ENCODE measurements at places on chromosomes 4 and X. TPM values are rescaled to one million over a fixed set of nuclear protein-coding genes. Genes with fewer than 3 reads are reported as not detected.

GRCh38 chr4:136573460-136573859 lies 958.8 kb downstream of the PCDH18 start:
- H3K36me3 ChIP-seq, result no peaks in the 10 kb centered on the region
- no peaks in the 10 kb centered on the region for H3K4me1 ChIP-seq
- H3K27ac ChIP-seq, result no peak overlapping the region
- no peaks in the 10 kb centered on the region for H3K27me3 ChIP-seq
- H3K4me3 ChIP-seq, result no peak overlapping the region

Gene STK32B
- total RNA-seq, result not detected

GRCh38 chr4:13627606-13628311 lies at the start of gene BOD1L1:
Gene BOD1L1 (minus strand): TSS chr4:13627725. CDS start chr4:13627587, 138 bp downstream.
- no peaks in the 10 kb centered on the region for H3K36me3 ChIP-seq
- peak; percentile 89 for DNase-seq
- peak within 1 kb of the TSS; percentile 80 for H3K4me3 ChIP-seq

GRCh38 chr4:158003212-158003611 lies 169.6 kb downstream of the GASK1B start:
- DNase-seq, result no peak
- H3K27ac ChIP-seq, result no peak overlapping the region
- no peaks in the 10 kb centered on the region for H3K4me1 ChIP-seq
- H3K27me3 ChIP-seq, result peaks cover 8% of the 10 kb centered on the region
- no peaks in the 10 kb centered on the region for H3K36me3 ChIP-seq

DNA sequence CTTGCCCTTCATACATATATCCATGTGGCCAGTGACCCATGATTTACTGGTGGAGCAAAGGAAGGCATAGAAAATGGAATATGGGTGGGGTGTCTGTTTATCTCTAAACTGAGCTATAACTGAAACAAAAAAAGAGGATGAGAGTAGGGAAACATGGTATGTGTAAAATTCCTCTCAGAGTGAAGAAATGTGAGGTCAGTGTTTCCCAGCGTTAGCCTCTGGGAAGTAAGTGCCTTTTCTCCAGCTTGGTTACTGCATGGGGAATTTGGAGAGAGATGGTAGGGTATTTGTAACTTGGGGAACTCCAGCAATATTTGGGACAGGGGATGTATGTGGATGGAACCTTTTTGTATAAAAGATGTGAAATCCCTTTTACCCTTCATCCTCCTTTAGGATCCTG lies 89.4 kb downstream of the AFF1 start:
- no peaks in the 10 kb centered on the region for H3K27me3 ChIP-seq
- H3K36me3 ChIP-seq, result peaks cover 3% of the 10 kb centered on the region

GRCh38 chrX:87299563-87300160 lies 217.9 kb upstream of the KLHL4 start:
- no peaks in the 10 kb centered on the region for H3K36me3 ChIP-seq
- no peaks in the 10 kb centered on the region for H3K4me1 ChIP-seq
- no peaks in the 10 kb centered on the region for H3K27me3 ChIP-seq
- DNase-seq, result no peak

- H3K27me3 ChIP-seq, result no peaks in the 10 kb centered on the region
- H3K4me3 ChIP-seq, result no peak overlapping the region
- no peaks in the 10 kb centered on the region for H3K36me3 ChIP-seq
- H3K27ac ChIP-seq, result no peak overlapping the region
- no peaks in the 10 kb centered on the region for H3K4me1 ChIP-seq
These were observed 107.4 kb downstream of the CT47B1 start for GRCh38 chrX:120768254-120768653.

DNA sequence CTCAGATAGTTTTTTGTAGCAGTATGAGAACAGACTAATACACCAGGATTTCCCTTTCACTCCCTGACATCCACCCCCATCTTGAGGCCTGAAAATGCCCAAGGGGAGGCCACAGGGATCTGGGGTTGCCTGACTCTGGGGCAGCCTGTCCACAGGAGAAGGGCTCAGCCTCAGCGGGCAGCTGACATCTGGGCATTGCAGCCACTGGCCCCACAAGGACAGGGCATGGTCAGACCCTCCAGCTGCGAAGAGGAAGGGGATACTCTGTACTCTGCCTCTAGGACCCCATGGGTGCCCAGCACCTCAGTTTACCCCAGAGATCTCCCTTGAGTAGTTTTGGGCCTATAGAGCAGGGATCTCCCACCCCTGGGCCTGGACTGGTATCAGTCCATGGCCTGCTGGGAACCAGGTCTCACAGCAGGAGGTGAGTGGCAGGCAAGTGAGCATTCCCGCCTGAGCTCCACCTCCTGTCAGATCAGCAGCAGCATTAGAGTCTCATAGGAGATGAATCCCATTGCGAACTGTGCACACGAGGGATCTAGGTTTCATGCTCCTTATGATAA lies 138.9 kb downstream of the HMX1 start:
- DNase-seq, result no peak
- H3K36me3 ChIP-seq, result no peaks in the 10 kb centered on the region
- H3K27me3 ChIP-seq, result no peaks in the 10 kb centered on the region
- no peak overlapping the region for H3K4me3 ChIP-seq
- H3K4me1 ChIP-seq, result no peaks in the 10 kb centered on the region

Gene TMPRSS11B
- not detected for total RNA-seq

GRCh38 chr4:184313702-184314659 lies 96.3 kb upstream of the ENPP6 start:
- no peak overlapping the region for H3K4me3 ChIP-seq
- H3K36me3 ChIP-seq, result no peaks in the 10 kb centered on the region
- peaks cover 3% of the 10 kb centered on the region for H3K27me3 ChIP-seq
- H3K4me1 ChIP-seq, result peaks cover 57% of the 10 kb centered on the region

Gene VCX
- total RNA-seq, result not detected

DNA sequence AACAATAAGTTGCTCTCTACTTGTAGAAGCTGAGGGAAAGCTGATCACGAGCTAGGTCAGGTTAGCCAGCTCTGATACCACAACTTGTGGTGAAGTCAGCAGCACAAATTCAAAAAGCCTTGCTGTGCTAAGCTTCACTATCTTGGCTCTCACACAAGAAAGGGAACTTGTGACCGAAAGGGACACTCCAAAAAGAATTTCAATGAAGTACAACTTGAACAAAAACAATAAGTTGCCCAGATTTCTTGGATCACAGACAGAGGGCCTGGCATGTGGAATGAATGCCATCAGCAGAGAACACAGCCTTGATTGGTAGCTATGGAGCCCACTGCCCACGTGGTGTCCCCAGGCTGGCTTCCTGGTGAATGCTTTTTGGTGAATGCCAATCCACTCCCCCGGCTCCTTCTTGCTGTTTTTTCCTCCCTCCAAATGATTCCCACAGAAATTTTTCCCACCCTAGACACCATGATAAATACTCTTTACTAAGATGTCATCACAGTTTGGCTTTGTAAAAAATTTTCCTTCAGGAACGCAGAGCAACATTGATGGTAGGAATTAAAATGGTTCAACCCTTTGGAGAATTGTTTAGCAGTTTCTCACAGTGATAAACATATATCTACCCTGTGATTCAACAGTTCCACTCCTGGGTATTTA lies 82.6 kb downstream of the ANXA3 start:
- H3K4me3 ChIP-seq, result no peak overlapping the region
- H3K27me3 ChIP-seq, result no peaks in the 10 kb centered on the region
- peaks cover 12% of the 10 kb centered on the region for H3K4me1 ChIP-seq
- DNase-seq, result no peak

- H3K36me3 ChIP-seq, result peaks cover 19% of the 10 kb centered on the region
- H3K4me1 ChIP-seq, result no peaks in the 10 kb centered on the region
- no peak overlapping the region for H3K4me3 ChIP-seq
- DNase-seq, result no peak
- H3K27me3 ChIP-seq, result no peaks in the 10 kb centered on the region
- no peak overlapping the region for H3K27ac ChIP-seq
These were observed 23.5 kb downstream of the NELFA start for GRCh38 chr4:1985294-1985693.

DNA sequence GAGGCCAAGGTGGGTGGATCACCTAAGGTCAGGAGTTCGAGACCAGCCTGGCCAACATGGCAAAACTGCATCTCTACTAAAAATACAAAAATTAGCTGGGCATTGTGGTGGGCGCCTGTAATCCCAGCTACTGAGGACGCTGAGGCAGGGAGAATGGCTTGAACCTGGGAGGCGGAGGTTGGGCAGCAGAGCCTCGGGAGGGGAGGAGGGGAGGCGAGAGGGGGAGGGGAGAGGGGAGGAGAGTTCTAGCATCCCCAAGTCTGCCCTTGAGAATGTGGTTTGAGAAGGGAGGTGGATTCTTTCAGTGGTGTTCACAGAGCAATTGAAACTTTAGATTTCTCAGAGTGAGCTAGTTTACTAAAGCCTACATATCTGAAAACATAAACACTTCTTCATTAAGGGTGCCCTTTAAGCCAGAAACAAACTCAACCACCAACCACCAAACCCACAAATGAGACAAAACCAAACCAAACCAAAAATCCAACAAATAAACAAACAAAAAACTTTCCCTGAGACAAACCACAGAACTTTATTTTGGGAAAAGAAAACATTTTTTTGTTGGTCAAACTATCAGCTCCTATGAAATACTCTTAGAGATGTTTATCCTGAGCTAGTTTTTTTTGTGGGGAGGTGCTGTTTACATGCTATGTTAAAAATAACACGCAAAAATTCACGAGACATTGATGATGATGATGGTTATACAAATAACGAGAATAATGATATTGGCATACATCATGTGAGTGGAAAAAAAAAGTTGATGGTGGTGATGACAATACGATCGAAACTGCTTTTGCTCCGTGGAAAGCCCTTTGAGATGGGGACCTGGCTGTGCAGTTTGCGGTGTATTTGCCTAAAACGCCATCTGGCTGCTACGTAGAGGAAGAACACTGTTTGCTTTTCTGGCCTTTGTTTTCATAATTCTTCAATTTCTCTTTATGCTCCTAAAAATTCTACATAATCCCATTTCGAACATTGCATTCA lies 98.2 kb upstream of the PRKX start:
- no peaks in the 10 kb centered on the region for H3K36me3 ChIP-seq
- H3K27me3 ChIP-seq, result peaks cover 11% of the 10 kb centered on the region
- peaks cover 5% of the 10 kb centered on the region for H3K4me1 ChIP-seq
- H3K27ac ChIP-seq, result no peak overlapping the region
- no peak overlapping the region for H3K4me3 ChIP-seq
- DNase-seq, result peak; percentile 63

DNA sequence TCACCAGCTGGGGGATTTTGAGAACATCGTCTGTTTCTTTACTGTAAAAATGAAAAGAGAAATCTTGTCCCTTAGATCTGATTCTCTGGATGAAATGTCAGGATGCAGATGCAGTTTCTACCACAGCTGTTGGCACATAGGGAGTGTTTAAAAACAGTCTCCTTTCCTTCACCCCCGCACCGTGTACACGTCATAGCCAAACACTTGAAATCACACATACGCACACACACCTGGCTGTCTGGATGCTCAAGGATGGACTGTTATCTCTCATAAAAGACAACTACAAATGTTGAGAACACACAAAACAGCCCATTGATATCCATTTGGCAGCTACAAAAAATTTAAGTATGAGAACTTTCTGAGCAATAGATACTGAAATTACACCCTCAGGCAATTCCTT lies 275.8 kb upstream of the CLNK start:
- DNase-seq, result peak; percentile 7
- H3K36me3 ChIP-seq, result no peaks in the 10 kb centered on the region
- peaks cover 5% of the 10 kb centered on the region for H3K4me1 ChIP-seq
- no peak overlapping the region for H3K27ac ChIP-seq
- no peak overlapping the region for H3K4me3 ChIP-seq

- no peak for DNase-seq
- no peak overlapping the region for H3K27ac ChIP-seq
- no peaks in the 10 kb centered on the region for H3K36me3 ChIP-seq
- no peak overlapping the region for H3K4me3 ChIP-seq
- peaks cover 5% of the 10 kb centered on the region for H3K27me3 ChIP-seq
- no peaks in the 10 kb centered on the region for H3K4me1 ChIP-seq
These were observed 389.9 kb upstream of the EMCN start for GRCh38 chr4:100907465-100908454.

Gene TET2
- 35.0 TPM for total RNA-seq

Gene C4orf36
- not detected for total RNA-seq

Gene PROM1
- 0.35 TPM for total RNA-seq

Gene TBC1D9
- 0.11 TPM for total RNA-seq

DNA sequence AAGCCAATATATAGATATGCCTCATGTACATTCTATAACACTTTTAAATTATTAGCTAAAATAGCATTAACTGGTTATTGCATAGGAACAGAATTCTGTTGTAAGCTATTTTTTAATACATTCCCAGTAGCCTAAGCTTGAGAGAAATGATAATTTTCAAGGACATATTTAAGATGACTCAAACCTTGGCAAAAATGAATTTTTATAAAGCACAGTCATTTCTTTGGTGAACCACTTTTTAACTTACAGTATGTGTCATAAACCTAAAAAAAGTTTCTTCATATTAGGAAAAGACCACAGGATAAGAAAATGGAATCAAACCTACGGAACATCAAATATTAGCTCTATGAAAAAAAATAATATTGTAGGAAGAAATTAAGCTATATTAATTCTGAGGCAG lies 986.3 kb downstream of the STIM2 start:
- no peaks in the 10 kb centered on the region for H3K4me1 ChIP-seq
- DNase-seq, result no peak
- no peak overlapping the region for H3K27ac ChIP-seq
- H3K36me3 ChIP-seq, result no peaks in the 10 kb centered on the region
- H3K27me3 ChIP-seq, result no peaks in the 10 kb centered on the region
- no peak overlapping the region for H3K4me3 ChIP-seq

Gene SYNPO2
- 0.16 TPM for total RNA-seq

DNA sequence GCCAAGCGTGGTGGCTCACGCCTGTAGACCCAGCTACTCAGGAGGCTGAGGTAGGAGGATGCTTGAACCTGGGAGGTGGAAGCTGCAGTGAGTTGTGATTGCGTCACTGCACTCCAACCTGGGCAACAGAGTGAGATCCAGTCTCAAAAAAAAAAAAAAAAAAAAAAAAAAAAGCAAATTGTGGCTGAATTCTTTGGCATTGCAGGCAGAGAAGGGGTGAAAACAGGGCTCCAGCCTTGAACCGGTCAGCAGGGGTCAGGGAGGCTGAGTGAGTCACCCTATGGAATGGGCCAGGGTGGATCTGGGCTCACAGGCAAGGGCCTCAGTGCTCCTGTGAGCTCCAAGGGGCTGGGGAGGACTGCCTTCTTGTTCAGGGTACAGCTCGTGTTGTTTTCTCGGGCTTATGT lies 13.2 kb upstream of the FAM3A start:
- H3K27ac ChIP-seq, result no peak overlapping the region
- peaks cover 18% of the 10 kb centered on the region for H3K4me1 ChIP-seq
- no peaks in the 10 kb centered on the region for H3K27me3 ChIP-seq
- no peak for DNase-seq
- H3K4me3 ChIP-seq, result no peak overlapping the region

DNA sequence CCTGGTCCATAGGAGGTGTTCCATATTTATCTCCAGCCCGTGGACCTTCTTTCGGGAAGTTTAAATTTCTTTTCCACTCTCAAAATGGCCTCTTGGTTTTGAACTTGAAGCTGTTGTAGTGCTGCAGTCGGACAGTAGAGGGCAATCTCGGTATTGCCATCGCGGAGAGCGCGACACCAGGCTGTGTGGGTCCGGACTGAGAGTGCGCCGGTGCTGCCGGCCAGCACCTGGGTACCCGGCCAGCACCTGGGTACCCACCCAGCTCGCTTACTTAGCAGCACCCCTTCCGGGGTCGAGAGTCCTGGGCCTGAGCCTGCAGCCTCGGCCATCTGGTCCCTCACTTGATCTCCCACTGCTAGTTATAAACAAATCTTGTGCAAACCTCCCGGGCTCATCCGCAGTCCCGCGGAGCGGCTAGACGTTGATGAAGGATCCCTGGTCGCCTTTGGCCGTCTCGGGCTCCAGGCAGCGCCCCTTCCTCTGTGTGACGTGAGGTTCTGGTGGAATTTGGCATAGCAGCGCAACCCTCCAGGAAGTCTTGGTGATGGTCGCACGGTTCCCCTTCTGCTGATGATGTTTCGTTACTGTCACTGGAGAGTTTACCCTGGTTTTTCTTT lies 18.0 kb downstream of the FAM9A start:
- DNase-seq, result peak; percentile 60
- H3K4me1 ChIP-seq, result peaks cover 2% of the 10 kb centered on the region
- no peak overlapping the region for H3K27ac ChIP-seq
- no peaks in the 10 kb centered on the region for H3K27me3 ChIP-seq
- H3K36me3 ChIP-seq, result no peaks in the 10 kb centered on the region
- H3K4me3 ChIP-seq, result peak overlapping the region; percentile 33

All from activated CD4-positive, alpha-beta T cell treated with anti-CD3 and anti-CD28 coated beads for 36 hours (primary cell).